ENCODE measurements at places on chromosomes 2 and 18.

- DNase-seq = no peak
Observed at GRCh38 chr2:174597345-174598047, at the start of gene WIPF1. Gene WIPF1 (minus strand): TSS chr2:174597804. CDS start chr2:174585573, 12,231 bp downstream.

DNA sequence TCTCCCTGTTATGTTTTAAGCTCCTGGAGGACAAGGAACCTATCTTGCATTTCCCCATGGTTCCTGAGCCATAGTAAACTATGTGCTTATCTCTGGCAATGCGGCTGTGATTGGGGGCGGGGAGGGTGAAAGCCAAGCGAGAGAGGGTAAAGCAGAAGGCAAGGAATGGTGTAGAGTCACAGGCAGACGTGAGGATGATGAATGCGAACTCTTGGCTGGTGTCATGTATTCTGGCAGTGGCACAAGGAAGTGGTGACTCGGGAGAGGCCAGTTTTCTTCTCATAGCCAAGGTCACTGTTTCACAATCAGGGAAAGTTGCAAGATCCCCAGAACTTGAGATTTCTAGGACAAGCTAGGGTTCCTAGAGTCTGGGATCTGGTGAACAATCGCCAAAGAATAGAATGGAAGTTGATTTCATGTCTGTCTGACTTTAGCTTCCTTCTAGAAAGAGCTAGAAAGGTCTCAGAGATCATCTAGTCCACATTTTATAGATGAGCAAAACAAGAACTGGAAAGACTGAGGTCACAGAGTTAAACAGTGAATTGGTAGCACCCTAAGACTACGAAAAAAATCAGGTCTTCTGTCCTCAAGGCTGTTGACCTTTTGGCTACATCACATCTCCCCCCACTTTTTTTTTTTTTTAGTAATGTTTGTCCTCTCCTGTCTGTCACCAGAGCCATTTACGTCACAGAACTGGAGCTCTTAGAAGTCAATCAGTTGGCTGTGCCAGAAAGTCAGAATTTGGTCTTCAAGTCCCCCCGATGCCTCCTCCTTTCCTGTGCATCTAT is 137.0 kb downstream of the BCL11A start:
- no peak for DNase-seq

DNA sequence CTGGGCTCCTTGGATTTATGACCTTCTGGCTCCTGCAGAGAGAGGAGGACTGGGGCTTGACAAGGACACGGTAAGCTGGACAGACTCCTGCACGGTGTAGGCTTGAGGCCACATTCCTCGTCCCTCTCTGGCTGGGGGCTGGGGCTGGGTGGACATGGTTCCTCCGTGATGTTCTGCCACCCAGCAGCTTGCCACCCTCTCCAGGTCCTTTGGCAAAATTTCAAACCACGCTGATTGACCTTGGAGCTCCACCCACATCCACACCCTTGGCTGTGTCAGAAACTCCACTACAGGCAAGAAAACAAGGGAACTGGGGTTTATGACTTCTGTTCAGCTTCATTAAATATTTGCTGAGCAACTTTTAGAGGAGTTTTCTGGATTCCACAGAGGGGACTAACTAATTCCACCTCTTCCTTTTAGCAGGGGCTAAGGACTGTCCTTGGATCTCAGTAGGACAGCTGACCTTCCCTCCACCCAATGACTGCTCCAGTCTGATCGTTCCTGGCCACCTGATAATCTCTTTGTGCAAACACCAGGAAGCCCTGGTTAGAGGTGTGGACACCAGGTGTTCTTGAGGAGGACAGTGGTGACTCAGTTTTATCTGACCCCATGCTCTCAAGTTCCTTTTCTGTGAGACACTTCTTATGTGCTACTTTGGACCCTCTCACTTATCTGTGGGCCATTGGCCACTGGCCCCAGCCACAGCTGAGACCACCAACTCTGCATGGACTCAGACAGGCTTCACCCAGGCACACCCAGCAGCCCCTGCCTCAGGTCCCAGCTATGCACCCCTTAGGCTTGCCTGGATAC is 29.3 kb downstream of the GPR55 start:
- no peak for DNase-seq

- no peak for DNase-seq
Observed at GRCh38 chr2:236078297-236079255, 89.6 kb downstream of the GBX2 start.

DNA sequence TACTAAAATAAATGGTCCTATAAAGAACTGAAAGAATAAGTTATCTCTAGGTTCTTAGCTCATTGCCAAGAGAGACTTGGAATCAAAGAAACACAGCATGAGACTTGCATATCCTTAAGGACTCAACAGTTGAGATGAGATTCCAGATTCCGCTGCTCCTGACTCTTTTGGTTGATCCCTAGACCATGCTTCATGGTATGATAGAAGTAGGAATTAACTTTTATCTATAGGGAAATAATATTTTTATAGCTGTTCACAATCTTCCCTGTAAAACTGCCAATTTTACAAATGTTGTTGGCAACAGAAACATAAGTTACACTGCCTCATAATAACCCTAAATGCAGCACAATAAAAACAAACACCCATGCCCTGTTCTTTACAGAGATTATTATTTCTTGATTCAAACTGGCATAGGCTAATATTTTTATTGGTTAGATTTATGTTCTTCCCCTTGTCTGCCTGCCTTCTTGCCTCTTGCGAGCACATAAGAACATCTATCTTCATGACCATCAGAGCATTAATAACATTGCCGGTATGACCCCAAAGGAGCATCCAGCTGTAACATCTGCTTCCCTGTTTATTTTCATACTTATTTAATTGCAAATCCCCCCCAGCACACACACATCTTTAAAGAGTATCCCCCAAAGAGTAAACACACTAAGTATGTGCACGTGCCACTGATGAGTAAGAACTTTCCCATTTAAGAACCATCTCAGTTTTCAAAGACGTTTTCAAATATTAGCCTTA is 735.7 kb upstream of the SLC8A1 start:
- no peak for DNase-seq

- DNase-seq = no peak
Observed at GRCh38 chr2:222290401-222290735, 8.4 kb downstream of the PAX3 start.

- DNase-seq = no peak
Observed at GRCh38 chr2:43314299-43314927, 88.0 kb upstream of the ZFP36L2 start.
